NCI-H2029 (cell line): ENCODE measurements at places on chromosomes 5 and 9.

DNA sequence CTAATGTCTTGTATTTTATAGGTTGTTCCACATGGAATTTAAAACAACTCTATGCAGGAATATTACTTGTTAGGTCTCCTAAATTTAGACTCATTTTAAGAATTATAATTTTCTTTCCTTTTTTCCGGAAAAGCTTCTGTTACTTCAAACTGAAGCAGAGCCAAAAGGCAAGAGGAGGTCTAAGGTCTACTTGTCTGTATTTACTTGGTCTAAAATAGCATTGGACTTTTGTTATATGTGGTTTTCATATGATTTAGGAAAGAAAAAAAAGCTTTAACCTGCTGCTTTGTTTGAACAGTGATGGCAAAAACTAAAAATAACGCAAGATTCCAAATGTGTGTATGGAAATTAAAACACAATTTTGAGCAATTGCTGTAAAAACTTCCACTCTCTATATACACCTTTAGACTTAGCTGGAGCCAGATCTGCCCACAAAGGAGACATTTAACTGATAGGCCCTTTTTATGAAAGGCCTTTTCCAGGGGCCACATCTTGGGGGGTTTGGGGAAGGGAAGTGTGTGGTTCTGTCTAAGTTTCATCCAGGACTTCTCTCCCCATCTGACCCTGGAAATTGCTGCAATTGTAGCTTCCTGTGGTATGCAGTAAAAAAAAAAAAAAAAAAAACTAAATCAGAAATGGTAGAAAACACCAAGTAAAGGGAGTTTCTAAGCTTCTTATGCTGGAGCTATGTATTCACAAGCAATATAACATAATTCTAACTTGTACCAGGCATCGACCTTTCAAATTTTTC, 307.7 kb upstream of the MEF2C start:
- DNase-seq: no peak

- peak; percentile 23 for DNase-seq
Measured at GRCh38 chr5:103450333-103451061, 112.1 kb downstream of the NUDT12 start.

DNA sequence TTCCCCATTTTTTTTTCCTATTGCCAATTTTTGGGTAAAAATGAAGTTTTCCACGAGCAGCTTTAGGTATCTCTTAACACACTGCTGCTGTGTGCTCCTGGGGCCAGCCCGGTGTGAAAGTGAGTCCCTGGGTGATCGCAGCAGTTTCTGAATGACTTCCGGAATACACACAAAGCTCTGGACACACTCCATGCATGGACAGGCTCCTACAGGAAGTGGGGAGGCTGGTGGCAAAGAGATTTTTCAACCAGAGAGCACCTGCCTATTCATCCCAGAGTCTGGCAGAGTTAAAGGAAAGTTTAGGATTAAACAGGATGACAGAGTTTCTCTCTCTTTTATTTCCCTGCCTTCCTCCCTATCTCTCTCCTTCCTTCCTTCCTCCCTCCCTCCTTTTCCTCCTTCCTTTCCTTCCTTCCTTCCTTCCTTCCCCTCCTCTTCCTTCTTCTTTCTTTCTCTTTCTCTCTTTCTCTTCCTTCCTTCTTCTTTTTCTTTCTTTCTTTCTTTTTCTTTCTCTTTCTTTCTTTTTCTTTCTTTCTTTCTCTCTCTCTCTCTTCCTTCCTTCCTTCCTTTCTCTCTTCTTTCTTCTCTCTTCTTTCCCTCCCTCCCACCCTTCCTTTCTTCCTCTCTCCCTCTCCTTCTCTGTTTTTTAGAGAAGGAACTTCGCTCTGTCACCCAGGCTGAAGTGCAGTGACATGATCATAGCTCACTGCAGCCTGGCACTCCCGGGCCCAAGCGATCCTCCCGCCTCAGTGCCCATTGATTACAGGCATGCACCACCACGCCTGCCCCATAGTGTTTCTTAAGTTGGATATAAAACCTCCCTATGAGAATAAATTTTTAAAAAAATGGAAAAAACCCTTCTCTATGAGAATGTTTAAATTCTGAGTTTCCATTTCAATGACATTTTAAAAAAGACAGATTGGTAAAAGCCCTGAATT, 38.7 kb upstream of the UBTD2 start:
- peak; percentile 77 for DNase-seq

DNA sequence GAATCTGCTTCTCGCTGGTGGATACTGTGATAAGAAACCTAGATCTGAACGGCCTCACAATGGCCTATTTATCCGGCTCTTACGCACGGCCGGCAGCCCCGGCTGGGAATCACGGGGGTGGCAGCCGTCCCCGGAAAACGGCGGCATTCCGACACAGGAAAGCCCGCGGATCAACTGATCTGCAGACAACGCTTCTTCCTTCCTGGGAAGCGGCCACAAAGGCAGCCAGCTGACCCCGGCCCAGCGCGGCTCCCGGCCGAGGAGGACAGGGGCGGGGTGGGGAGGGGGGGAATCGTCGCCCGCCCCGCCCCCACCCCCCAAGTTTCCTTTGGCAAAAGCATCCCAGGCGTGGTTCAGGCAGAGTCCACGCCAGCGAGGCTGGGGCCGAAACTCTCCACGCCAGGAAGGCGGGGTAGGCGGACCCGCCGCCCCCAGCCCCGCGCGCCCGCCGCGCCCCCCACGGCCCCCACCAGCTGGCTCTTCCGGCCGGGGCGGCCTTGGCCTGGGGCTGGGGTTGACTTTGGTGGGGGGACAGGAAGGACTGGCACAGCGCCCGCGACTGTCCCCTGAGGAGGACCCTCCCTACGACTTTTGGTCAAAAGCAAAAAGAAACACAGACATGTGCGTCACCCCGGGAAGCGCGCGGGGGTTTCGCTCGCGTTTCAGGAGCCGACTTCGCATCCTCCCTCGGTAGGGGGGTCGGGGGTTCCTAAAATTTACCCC, 247.7 kb upstream of the ANKRD55 start:
- no peak for DNase-seq

- no peak for DNase-seq
Measured at GRCh38 chr5:96658272-96658671, 3.9 kb upstream of the CAST start.

DNA sequence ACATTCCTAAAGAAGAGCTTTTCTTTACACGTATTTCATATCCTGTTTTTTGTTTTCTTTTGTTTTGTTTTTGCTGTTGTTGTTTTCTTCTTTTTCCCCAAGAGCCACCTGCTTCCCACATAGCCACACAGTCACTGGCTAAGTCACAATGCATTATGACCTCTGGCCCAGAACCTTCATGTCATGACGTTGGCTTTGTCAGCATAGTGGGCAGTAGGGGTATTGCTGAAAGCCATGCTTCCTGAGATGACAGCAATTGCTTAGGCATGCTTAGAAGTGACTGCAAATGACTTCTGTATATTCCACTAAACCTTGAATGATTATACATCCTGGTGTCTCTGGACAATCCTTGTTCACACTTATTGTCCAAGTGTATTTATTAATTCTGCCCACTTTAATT, 375.8 kb downstream of the TAF11L14 start:
- no peak for DNase-seq

GRCh38 chr5:10471677-10472076, 30.0 kb downstream of the ROPN1L start:
- DNase-seq: no peak

- DNase-seq: no peak
Measured at GRCh38 chr9:100346836-100347235, 5.9 kb downstream of the TEX10 start.

DNA sequence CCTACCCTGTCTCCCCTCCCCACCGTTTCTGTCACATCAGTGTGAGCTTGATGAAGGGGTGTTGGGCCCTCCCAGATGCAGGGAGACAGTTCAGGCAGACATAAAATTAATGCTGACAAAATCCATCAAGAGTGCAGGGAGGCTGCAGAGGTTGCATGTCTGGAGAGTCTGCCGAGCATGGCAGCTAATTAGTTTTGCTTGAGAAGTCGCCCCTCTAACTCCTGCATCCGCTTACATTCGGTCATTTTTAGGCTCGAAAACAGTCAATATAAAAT, 44.9 kb downstream of the GALNT12 start:
- no peak for DNase-seq

DNA sequence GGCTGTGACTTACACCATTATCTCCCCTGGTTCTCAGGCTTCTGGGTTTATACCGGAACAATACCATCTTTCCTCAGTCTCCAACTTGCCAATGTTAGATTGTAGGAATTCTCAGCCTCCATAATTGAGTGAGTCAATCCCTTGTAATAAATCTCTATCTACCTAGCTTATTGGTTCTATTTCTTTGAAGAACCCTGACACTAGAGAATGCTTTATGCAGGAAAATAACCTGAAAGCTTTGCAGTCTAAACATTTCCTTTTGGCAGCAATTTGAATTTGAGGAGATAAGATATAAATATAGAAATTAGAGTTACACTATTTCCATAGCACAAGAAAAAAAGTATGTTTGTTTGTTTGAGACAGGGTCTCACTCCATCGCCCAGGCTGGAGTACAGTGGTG, 278.1 kb upstream of the CDH18 start:
- no peak for DNase-seq

- no peak for DNase-seq
Measured at GRCh38 chr9:21585756-21586752, 103.9 kb upstream of the IFNE start.

DNA sequence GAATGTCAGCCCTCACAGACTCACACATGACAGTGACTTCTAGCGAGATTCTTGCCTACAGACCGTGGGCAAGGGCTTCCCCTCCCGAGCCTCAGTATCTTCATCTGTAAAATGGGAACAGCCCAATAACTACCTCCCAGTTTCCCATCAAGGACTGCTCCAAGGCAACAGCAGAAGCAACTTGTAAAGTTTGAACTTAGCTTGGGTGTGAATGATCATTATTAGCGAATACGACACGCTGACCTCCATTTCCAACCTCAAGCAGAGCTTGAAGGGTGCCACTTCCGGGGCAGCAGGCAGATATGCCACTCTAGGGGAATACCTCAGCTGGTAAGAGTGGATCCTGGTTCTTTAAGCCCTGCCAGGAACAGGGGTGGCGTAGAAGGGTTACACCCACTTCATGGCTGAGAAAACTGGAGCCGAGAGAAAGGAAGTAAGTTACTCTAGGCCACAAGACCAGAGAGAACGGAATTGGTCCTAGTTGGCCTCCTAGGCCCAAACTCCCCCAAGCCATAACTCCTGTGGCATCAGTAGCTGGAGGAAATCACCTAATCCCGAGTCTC, 2.0 kb downstream of the RNF44 start:
- no peak for DNase-seq

DNA sequence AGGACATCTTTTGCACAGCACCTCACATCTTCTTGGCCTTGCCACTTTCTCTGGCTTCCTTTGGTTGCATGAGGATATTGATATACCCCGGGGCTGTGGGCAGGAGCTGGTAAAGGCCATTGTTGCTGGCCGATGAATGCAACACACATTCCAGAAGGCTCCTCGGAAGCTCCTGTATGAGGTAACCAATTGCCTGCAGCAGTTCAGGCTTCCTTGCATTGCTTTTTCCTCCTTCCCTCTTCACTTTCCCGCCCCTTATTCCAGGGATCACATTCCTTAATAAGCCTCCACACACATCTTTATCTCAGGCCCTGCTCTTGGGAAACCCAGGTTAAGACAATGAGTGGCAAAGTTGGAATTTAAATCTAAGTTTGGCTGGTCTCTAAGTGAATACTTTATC, 505.4 kb upstream of the CLINT1 start:
- DNase-seq: no peak

DNA sequence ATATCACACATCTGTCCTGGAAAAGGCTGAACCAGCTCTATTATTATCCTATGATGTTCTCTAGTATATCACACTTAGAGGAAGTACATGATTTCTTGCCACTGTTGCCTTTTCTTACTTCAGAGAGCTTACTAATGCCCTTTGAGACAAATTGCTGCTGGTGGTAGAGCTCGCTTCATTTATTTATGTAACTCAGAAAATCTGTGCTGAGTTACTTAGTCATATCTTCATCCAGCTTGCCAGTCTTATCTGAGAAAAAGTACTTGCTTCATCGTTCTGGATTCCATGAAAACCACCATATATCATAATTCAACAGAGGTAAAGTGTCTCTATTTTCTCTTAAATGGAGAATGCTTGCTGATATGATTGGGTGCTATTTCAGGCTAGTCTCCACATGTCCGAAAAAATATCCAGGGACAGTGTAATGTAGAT, 26.6 kb downstream of the PTPDC1 start:
- no peak for DNase-seq

DNA sequence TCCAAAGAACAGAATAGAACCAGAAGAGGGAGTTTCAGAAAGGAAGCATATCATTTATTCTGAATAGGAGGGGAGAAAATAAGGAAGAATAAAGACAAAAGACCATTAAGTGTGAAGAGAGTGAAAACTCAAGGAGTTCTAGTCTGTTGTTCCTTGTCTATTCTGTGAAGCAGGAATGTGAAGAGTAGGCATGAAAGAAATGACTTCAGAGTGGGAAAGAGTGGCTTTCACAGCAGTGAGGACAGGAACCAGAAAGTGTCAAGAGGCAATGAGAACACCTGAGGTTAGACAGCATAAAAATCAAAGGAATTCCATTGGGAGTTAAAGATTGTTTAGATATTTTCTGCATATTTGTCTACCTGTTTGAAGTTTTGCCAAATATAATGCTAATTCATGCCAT, 768.8 kb upstream of the GRAMD2B start:
- DNase-seq: no peak

- no peak for DNase-seq
Measured at GRCh38 chr5:139454568-139455290, 7.8 kb downstream of the ECSCR start.

- no peak for DNase-seq
Measured at GRCh38 chr9:129838707-129839259, 3.5 kb downstream of the USP20 start.

DNA sequence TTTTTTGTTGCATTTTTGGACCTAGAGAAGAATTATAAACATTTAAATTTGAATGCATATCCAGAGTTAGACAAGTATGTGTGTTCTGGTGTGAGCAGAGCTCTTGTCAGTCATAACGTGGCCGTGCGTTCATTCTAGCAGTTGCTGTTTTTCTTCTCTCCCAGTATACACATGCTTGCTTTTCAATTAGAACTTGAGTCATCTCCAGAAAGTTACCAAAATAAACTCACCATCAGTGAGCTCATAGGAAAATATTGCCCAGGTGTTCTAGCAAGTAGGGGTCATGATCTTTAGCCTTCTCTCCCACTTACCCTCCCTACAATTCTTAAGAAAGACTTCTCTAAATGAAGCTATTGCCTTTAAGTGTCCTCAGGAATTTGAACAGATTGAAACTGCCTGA, 247.5 kb upstream of the TUT7 start:
- DNase-seq: no peak
